Upper lobe of right lung (tissue), 1 donor: ENCODE measurements at places on chromosomes 7 and 10. TPM values are rescaled to one million over a fixed set of nuclear protein-coding genes. Genes with fewer than 3 reads are reported as not detected.

DNA sequence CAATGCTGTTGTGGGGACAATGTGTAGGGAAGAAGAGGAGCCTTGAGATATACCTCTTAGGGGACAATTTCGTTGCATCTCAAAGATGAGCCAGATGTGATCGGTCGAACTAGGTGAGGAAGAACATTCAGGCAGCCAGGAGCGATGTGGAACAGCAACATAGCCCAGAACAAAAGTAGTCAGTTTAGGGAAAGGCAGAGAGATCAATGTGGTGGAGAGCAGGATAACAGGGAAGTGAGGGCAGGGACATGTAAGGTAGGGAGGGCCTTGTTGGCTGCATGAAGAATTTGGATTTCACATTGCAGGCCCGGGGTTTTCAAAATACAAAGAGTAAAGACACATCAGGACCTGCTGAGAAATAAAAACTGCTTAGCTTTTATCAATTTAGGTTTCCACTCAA is 29.1 kb upstream of the MACC1 start:
- DNase-seq = no peak

- peak; percentile 59 for DNase-seq
Observed at GRCh38 chr7:143395187-143396149, 13.2 kb downstream of the EPHA1 start.

GRCh38 chr10:63976538-63976937 is 455.3 kb downstream of the REEP3 start:
- DNase-seq = peak; percentile 72

- peak; percentile 98 for DNase-seq
Observed at GRCh38 chr7:16645593-16646471, at the start of the genes ANKMY2 and BZW2. Gene ANKMY2 (minus strand): TSS chr7:16645754. CDS start chr7:16645573, 181 bp downstream. Gene BZW2 (plus strand): TSS chr7:16646181. CDS start chr7:16665444, 19,263 bp downstream.

- no peak for DNase-seq
Observed at GRCh38 chr7:158050441-158050977, 537.1 kb downstream of the PTPRN2 start.

DNA sequence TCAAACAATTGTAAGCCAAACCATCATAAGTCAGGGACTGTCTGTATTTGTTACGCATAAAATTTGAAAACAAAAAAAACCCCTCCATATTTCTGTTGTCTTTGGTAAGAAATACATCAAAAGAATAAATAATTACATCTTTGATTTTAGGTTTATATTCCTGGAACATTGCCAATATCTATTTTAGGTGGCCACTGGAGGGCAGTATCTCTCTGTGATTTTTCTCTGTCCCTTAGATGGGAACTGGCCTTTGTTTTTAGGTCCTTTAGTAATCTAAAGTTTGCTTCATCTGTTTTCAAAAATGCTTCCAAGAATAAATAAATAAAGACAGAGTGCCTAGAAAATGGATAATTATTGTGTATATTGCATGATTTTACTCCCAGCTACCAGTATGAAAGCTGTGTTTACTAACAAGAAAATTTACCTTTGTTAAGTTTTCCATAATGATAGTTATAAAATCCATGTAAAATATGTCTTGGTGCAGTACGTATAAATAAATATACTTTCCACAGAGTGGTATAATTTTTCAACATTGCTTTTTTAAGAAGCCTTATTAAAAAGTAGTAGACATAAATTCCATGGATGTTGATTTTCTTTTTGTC is 64.2 kb downstream of the PHYHIPL start:
- DNase-seq = no peak

DNA sequence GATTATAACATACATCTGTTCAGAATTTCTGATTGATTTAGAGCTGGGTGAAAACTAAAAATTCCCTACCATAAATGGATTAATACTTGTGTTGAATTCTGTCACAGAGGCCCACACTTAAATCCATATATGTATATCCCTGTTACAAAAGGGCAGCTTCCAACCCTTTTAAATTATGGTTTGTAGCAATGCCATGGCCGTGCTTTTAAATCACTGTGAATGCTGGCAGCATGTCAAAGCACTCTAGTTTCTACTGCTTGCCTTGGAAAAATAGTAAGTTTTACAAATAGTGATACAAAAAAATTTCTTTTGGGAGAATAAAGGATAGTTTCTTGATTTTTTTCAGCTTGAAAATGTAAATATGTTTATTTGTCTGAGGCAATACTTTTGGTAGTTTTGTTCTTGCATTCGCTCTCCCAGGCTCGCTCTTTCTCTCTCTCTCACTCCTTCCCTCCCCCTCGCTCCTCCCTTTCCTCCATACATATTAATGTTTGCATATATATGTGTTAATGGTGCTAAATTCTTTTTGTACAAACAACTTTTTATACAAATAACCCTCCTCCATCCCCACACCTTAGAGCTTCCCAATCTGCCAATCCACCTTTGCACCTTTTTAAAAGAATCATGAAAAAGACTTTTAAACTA is 29.8 kb downstream of the TES start:
- no peak for DNase-seq

DNA sequence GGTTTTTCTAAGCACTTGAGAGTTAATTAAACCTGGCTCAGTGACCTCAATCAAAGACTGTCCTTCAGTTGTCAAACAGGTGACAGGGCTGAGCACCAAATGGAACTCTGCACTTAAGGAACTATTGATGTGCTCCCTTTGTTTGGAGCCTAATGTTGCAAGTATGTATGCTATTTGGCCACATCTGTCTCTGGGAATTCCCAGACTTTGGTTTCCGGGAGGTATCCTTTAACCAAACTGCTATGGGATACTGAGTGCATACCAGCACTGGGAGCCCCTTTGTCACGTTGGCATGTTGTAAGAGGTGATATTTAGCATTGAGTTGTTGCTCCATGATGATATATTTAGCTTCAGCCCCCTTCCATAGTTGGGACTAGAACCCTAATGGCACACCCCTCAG is 25.2 kb downstream of the ASZ1 start:
- no peak for DNase-seq

GRCh38 chr7:90425376-90425775 is 22.1 kb downstream of the CLDN12 start:
- DNase-seq = no peak

DNA sequence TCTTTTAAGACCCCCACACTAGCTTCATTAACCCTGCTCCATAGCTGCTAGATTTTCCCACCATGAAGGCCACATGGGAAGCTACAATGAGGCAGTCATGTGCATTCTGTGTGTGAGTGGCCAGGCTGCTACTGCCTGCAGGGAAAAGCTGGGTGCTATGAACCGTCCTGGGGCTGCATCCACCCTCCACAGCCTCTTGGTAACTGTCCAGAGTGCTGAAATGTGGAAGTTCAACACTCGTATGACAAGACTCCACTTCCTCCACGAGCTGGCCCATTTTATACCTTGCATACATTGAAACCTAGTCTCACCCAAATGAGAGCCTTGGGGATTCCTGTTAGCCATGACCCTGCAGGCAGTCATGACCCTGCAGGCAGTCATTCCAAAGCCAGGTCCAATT is 59.4 kb downstream of the CUZD1 start:
- no peak for DNase-seq

- DNase-seq = no peak
Observed at GRCh38 chr7:106450716-106451115, 165.9 kb upstream of the NAMPT start.

DNA sequence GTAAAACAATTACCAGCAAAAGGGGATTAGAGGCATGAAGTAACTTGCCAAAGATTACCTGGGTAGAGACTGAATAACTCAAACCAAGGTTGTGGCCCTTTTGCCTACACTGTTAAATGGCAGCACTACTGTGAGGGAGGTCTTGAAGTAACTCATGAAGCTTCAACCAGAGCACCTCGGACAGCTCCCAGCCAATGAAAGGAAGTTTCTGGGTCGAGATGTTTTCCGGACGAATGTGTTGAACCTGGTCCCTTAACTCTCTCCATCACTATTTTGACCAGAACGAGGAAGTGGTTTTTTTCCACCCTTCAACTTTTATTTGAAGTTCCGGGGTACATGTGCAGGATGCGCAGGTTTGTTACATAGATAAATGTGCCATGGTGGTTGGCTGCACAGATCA is 133.6 kb upstream of the PRKCQ start:
- no peak for DNase-seq

DNA sequence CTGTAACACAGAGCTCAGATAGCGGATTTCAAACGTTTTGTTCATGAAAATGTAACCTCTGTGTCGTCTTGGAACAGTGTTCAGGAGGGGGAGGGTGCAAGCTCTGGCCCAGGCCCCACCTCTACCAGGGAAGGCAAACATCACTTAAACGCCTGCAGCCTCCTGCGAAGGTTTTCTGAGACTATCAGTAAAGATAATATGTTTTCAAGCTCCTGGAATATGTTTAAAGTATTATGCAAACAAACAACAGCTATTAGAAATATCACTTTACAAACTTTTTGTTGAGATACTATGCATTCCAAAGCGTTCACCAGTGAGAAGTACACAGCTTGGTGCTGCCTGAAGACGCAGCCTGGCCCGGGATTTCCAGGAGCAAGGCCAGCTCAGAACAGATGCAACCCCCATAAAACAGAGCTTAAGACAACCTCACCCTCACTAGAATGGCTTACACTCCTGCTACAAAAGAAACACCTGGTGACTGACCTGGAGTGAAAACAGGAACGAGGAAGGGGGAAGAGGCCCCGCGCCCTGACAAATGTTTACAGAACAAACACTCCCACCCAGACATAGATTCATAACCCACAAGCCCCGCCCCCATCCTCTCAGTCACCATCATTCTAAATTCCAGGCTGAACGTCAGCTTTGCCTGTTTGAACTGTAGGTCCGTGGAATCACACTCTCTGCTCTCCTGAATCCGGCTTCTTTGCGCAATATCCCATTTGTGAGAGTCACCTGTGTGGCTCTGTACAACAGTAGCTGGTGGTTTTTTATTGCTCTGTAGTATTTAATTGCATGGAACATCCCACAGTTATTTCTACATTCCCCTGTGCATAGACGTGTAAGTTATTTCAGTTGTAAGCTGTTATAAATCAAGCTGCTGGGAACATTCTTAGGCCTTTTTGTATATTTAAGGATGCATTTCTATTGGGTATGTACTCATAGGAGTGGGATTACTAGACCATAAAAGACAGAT is 155.0 kb downstream of the PTPRN2 start:
- DNase-seq = peak; percentile 76

DNA sequence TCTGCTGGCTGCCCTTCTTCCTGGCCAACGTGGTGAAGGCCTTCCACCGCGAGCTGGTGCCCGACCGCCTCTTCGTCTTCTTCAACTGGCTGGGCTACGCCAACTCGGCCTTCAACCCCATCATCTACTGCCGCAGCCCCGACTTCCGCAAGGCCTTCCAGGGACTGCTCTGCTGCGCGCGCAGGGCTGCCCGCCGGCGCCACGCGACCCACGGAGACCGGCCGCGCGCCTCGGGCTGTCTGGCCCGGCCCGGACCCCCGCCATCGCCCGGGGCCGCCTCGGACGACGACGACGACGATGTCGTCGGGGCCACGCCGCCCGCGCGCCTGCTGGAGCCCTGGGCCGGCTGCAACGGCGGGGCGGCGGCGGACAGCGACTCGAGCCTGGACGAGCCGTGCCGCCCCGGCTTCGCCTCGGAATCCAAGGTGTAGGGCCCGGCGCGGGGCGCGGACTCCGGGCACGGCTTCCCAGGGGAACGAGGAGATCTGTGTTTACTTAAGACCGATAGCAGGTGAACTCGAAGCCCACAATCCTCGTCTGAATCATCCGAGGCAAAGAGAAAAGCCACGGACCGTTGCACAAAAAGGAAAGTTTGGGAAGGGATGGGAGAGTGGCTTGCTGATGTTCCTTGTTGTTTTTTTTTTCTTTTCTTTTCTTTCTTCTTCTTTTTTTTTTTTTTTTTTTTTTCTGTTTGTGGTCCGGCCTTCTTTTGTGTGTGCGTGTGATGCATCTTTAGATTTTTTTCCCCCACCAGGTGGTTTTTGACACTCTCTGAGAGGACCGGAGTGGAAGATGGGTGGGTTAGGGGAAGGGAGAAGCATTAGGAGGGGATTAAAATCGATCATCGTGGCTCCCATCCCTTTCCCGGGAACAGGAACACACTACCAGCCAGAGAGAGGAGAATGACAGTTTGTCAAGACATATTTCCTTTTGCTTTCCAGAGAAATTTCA is 1.7 kb downstream of the ADRB1 start:
- peak; percentile 76 for DNase-seq

DNA sequence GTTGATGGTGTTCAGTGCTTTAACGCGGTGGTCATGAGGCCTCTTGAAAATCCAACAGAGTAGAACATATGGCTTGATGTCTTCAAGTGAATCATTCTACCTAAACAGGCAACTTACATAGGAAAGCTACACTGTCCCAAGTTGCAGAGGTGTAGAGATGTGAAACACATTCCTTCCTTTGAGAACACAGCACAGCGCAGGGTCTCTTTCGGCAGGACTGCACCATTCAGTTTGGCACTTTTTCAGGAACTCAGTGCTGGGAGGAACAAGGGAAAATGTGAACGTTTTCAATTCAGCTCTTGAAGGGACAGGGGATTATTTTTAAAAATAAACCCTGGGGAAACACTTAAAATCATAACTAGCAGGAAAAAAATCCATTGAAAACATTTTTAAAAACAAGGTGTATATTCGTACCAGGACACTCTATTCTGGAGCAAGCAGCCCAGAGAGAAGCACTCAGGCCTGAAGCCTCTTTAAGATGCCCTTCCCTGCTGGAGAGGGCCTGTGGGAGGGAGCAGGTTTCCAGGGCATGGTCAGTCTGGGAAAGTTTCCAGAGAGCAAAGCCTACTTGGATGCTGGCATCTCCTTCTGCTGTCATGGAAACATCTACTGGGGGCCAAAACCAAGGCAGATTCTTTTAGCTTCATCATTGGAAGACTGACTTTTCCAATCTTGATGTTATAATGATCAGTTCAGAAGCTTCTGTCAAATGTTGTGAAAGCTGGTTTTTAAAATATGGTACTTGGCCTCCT is 60.4 kb upstream of the NPVF start:
- no peak for DNase-seq

DNA sequence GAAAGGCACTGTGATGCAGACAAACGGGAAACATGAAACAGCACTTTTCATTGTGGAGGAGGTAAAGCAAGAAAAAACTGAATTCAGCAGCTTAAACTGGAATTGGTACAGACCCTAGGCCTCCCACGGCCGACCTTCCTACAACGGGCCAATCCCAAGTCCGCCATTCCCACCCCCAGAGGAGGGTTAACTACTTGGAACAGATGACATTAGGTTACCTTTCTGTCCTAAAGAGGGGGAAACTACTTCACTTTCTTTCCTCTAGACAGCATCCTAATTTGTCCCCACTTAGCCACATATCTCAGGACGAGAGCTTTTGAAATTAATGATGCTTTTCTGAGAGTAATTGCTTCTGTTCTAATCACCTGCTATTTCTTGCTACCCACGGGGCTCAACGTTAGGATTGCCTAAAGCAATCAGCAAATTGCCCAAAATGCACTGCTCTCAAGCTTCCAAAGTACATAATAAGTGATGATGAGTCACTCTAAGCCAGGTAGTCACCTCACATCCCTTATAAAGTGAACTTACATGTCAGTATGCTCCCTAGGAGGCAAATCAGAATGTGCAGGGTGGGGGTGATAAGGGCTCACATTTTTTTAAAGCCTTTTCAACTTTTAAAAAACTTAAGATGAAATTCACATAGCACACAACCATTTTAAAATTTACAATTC is 36.7 kb downstream of the LSM5 start:
- no peak for DNase-seq

Gene AS3MT
- total RNA-seq = 2.5 TPM

Gene AGAP9
- 6.0 TPM for total RNA-seq

Gene MMRN2
- 86.3 TPM for total RNA-seq

Gene WAPL
- total RNA-seq = 35.1 TPM

Gene DYNC1I1
- total RNA-seq = 2.3 TPM

Gene ANKRD1
- 156 TPM for total RNA-seq

Gene ABCB1
- 7.5 TPM for total RNA-seq

Gene RAB19
- 2.9 TPM for total RNA-seq

Gene MYO3A
- 0.06 TPM for total RNA-seq

Gene ELFN1
- 4.3 TPM for total RNA-seq
